ENCODE measurements at places on chromosomes 7 and 10.

GRCh38 chr7:87212498-87212897, 7.0 kb downstream of the TMEM243 start:
- no peak for DNase-seq

GRCh38 chr10:17062955-17063484, 66.6 kb downstream of the CUBN start:
- no peak for DNase-seq

DNA sequence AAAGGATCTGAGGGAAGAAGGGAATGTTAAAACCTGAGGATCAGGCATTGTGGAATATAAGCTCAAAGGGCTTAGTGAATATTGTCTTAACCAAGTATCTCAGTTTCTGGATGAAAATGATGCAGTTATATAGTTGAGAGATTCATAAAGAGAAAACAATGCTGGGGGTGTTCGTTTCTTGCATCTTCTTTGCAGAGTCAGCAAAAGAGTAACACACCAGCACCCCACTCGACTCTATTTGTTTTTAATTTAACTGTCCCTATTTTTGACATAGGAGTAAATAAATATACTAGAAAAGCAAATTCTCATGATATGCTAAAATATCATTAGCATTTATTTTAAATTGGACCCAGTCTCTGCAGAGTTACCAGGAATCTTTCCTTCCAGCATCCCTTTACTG, 7.6 kb upstream of the OIT3 start:
- DNase-seq = no peak

- DNase-seq = no peak
Measured at GRCh38 chr7:44381494-44382220, 56.3 kb upstream of the CAMK2B start.

DNA sequence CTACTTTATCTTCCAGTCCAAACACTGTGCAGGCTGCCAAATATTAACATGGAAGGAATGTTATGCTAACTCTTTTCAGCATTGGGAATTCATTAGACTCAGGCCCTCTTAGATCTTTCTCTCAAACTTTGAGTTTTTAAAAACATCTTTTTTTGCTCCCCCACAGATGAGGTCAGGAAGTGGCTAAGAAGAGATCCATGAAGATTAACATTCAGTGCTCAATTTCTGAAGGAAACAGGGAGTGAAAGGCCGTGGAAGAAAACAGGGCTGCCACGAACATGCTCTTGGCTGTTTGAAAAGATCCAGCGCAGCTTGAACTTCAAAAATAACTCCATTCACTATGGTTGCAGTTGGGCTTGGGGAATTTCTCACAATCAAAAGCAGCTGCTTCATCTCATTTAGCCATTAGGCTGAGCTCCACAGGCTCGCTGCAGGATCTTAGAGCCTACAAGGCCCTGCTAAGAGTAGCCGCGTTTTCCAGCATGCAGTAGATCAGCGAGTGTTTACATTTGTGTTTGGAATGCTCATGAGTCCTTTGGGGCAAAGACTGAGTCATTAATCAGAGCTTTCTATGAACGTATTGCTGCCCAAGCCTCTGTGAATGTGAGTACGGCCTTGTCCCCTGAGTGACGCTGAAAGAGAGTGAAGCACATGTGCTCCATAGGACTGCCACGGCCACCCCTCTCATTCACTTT, 41.2 kb upstream of the TNS3 start:
- no peak for DNase-seq

DNA sequence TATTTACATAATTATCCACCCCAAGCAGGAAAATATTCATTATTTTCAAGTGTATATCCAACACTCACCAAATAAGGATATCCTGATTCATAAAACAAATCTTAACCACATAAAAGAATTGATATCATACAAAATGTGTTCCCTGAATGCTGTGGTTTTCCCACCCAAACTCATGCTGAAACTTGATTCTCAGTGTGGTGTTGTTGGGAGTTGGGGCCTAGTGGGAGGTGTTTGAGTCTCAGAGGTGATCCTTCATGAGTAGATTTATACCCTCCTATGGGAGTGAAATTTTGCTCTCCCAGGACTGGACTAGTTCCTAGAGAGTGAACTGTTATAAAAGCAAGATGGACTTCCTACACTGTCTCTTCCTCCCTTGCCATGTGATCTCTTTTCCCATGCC, 1028.3 kb downstream of the SORCS1 start:
- DNase-seq = no peak

DNA sequence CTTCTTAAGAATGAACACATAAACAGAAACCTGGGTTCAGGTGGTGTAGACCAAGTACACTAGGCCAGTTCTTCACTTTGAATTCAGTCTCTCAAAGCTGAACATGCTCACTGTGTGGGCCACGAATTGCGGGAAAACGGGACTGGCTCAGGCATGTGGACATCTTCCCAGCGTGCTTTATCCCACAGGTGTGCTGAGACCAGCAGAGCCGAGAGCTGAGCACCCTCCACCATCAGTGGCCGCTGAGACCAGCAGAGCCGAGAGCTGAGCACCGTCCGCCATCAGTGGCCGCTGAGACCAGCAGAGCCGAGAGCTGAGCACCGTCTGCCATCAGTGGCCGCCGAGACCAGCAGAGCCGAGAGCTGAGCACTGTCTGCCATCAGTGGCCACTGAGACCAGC, 265.4 kb downstream of the DNAJB6 start:
- no peak for DNase-seq

GRCh38 chr10:3780771-3781467, 4.1 kb downstream of the KLF6 start:
- no peak for DNase-seq

DNA sequence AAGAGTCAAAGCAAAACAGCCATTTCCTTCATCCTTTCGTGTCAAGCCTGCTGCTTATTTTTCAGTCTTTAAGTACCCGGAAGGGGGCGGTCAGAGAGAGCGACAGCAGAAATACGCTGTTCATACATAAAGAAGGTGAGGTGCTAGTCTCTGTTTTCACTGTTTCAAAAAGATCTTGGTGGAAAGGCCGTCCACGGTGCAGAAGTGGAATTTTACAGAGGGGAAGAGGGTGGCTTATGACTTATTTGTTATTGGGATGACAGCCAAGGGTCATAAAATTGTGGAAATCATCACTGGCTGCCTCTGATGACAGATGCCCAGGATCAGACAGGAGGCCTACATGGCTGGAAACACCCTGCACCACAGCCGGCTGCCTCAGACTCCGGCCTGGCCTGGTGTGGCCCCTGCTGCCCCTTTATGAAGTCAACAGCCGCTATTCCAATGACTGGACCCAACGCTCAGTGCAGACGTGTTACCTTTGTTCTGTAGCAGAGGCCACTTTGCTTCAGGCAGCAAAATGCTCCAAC, 57.0 kb downstream of the HIPK2 start:
- no peak for DNase-seq

GRCh38 chr7:98956937-98957336, 78.6 kb downstream of the TRRAP start:
- DNase-seq = no peak

DNA sequence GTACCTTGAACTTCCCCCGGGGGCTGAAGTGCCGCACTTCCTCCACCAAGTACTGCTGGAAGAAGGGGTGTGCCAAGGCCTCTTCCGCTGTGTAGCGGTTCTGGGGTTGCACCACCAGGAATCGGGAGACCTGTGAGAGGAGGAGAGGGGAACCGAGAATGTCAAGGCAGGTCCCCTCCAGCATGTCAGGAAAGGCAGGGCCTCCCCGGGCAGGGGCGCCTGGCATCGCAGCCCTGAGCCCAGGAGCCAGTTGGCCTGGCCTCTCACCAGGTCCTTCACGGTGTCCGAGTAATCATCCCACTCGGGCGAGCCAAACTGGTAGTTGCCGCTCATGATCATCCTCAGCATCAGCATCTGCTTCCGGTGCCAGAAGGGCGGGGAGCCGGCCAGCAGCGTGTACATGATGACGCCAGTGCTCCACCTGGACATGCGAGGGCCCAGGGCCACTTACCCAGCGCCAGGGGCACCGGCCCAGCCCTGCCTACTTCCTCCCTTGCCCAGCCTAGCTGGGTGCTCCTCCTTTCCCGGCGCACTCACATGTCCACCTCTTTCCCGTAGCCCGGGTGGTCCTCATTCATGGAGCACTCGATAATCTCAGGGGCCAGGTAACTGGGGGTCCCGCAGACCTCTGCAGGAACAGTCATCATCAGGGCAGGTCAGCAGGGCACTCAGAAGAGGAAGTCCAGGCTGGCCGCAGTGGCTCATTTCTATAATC, 11.0 kb downstream of the PHKG1 start:
- no peak for DNase-seq

All from GM12892 (cell line).